ENCODE measurements at places on chromosomes 13 and 19.

DNA sequence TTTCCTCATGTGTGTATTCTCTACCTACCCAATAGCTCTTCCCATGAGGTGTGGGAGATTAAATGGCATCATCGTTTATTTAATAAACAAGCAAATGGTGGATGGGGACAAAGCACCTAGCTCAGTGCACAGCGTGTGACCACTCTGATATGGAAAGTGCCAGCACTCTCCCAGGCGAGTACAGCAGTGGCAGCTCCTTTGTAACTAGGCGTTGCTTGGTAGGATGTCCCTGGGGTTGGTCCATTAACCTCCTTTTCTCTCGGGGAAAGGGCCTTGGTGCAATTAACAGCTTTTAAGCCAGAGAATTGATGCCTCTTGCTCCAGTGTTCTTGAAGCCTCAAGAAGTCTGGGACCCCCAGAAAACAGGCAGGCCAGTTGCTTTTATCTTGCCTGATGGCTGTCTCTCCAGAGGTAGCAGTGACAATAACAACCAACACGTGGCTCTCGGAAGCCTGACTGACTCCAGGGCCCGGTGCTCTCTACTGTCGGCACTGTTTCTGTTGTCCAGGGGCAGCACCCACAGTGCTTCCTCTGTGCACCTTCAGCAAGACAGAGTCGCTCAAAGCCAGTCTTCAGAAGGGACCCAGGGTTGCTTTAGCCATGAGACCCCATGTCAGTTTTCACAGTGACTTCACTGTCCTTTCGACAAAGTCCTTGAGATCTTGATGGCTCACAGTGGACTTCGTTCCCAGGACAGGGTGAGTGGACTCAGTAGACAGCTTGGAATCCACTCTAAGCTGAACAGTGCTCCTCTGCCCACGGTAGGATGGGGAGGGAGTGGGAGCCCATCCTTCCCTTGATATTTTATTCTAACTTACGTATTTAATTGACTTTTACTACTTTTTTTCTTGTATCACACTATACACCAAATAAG lies 33.9 kb upstream of the NPAS1 start:
- DNase-seq: no peak

DNA sequence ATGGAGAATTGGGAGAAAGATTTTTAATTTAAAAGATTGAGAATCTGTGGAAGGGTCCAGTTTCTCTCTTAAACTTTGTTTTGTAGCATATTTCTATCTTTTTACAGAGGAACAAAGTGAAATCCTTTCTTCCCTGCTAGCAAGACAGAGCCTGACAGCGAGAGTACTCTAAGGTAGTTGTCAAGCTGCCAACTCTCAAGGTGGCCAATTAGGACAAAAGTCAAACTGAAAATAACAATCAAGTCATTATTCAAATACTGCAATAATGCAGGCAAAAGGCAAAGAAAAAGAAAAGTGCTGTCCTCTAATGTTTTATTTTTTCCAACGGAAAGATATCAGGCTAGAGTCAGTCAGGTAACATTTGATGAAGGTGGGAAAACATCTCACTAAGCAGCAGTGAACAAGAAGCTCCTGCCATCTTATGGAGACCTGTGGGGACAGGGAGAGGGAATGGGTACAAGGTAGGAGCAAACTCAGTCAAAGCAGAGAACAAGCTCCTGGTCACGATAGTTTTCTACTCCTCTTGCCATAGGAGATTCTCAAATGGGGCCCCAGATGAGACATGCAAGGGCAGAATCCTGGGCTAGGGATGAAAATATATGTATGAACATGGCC lies 801.9 kb upstream of the SLITRK1 start:
- DNase-seq: no peak

GRCh38 chr13:99119656-99120055 lies 81.0 kb upstream of the UBAC2 start:
- no peak for DNase-seq

- no peak for DNase-seq
Measured at GRCh38 chr13:34469196-34469986, 472.7 kb upstream of the NBEA start.

- DNase-seq: no peak
Measured at GRCh38 chr13:19836472-19836871, 27.0 kb downstream of the ZMYM5 start.

DNA sequence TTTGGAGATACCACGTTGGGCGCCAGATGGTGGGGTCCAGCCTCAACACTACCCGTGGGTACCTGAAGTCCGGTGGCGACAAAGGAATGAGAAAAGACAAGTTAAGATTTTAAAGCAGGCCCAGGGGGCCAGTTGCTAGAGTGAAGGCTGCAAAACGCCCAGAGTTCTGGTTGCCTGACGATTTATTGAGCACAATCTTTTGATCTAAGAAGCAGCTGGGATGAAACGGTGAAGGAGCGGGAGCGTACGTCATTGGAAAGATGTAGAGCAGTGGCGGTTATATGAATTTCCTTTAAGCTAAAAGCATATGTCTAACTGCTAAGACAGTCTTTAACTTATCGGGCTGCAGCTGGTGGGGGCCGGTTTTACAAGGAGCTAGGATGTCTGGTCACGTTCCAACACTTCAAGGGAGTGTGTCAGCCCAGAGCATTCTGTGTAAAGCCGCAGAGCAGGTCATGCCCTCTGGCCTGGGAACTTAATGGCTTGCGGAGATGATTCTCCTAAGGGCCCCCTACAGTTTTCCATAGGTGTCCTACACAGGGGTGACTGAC lies 28.9 kb upstream of the EVI5L start:
- no peak for DNase-seq

DNA sequence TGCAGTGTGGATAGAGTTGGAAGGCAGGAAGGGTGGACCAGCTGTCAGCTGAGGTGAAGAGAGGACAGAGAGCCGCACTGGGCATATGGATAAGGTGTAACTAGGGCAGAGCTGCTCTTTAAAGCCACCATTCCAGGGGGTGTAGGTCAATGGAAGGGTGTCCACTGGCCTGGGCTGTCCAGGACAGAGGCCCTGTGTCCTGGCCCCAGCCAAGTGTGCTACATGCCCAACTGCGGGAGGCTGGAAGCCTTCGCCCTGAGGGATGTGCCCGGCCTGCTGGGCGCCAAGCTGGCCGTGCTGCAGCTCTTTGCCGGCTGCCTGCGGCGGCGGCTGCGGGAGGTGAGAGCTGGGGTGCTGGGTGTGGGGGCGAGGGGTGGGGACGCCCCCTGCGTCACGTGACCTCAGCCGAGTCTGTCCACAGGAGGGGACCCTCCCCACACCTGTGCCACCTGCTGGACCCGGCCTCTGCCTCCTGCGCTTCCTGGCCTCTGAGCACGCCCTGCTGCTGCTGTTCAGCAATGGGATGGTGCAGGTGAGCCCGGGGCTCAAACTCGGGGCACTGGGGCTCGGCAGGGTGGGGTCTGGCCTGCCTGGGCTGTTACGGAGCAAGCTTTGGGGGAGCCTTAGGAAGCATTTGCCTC lies 9.8 kb downstream of the PLK5 start:
- no peak for DNase-seq

DNA sequence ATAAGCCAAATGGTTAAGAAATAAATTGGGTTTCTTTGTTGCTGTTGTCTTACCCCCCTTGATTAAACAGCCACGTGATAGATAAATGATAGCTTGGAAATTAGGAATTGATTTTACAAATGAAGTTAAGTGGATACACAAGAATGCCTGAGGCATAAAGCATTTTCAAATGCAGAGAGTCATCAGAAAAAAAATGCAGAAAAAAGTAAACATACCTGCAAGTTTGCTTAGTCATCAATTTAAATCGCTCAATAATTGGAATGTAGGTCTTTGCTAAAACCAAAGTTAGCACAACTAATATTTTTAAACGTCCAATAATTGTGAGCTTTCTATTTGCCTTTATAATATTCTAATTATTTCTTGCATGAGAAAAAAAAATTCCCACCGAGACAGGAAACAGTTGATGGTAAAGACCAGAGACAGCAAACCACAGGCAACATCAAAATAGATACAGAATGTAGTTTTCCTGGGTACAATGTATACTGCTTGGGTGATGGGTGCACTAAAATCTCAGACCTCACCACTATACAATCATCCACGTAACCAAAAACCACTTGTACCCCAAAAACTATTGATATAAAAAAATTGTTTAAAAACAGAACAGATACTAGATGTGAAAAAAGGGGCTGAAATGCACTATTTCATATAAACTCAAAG lies 924.0 kb downstream of the PCDH9 start:
- no peak for DNase-seq

DNA sequence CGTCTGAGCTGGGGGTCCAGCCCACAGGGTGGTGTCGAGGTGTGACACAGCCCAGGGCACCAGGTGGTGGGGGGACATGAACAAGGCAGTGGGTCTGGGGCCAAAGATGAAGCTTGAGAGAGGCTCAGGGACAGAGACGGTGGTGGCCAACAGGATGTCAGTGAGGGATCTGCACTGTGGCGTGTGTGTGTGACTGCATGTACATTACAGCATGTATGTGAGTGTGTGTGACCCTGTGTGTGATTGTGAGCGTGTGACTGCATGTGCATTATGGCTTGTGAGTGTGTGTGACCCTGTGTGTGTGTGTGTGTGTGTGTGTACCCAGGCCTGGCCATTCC lies 1.6 kb downstream of the ADAMTS10 start:
- DNase-seq: no peak

DNA sequence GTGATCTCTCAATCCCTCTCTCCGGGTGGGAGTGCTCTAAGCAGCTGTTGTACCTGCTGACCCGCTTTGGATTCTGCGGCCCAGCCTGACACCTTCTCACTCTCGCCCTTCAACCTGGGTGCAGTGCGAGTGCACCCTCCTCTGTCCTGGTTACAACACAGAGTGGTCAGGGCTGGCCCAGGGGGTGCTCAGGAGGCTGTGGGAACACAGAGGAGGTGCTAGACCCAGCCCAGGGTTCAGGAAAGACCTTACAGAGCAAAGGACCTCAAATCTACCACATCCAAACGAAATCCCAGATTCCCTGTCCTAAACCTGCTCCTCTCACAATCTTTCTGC lies 23.7 kb downstream of the ZNF175 start:
- no peak for DNase-seq

GRCh38 chr13:89920461-89920860 lies 1427.0 kb upstream of the MIR17HG start:
- no peak for DNase-seq
